ENCODE measurements at places on chromosomes 11 and 22. TPM values are rescaled to one million over a fixed set of nuclear protein-coding genes. Genes with fewer than 3 reads are reported as not detected.
A peak's percentile ranks its signal among the peaks of the same experiment; 100 is the strongest.

Gene CST6
- 3.0 TPM for total RNA-seq

Gene NPAS4
- 0.60 TPM for total RNA-seq

Gene NNMT
- 115 TPM for total RNA-seq

Gene RAG2
- not detected for total RNA-seq

GRCh38 chr22:32623943-32624342, 149.3 kb downstream of the FBXO7 start:
- DNase-seq = peak; percentile 55

DNA sequence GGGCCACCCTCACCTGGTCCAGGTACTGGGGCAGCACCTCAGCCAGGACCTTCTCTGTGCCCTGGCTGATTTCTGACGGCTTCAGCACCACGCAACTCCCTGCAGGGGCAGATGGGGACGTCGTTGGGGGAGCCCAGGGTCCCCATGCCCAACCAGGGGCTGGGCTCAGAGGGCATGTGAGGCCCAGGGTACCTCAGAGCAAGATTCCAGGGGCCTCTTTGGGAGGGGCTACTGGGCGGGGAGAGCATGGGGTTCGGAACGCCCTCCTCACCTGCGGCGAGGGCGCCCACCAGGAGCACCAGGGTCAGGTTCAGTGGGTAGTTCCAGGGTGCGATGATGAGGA, 8.1 kb downstream of the ALDH3B2 start:
- DNase-seq = no peak

- no peak for DNase-seq
Observed at GRCh38 chr11:35414311-35414710, 5.0 kb downstream of the SLC1A2 start.

- no peak for DNase-seq
Observed at GRCh38 chr11:118935376-118935775, 9.7 kb upstream of the BCL9L start.

- no peak for DNase-seq
Observed at GRCh38 chr11:78921509-78921908, 346.8 kb upstream of the NARS2 start.

- no peak for DNase-seq
Observed at GRCh38 chr11:79626135-79627075, 185.6 kb upstream of the TENM4 start.

GRCh38 chr11:31641477-31642062, 132.0 kb downstream of the ELP4 start:
- peak; percentile 60 for DNase-seq

- DNase-seq = no peak
Observed at GRCh38 chr11:119782739-119783072, 53.7 kb upstream of the NECTIN1 start.

DNA sequence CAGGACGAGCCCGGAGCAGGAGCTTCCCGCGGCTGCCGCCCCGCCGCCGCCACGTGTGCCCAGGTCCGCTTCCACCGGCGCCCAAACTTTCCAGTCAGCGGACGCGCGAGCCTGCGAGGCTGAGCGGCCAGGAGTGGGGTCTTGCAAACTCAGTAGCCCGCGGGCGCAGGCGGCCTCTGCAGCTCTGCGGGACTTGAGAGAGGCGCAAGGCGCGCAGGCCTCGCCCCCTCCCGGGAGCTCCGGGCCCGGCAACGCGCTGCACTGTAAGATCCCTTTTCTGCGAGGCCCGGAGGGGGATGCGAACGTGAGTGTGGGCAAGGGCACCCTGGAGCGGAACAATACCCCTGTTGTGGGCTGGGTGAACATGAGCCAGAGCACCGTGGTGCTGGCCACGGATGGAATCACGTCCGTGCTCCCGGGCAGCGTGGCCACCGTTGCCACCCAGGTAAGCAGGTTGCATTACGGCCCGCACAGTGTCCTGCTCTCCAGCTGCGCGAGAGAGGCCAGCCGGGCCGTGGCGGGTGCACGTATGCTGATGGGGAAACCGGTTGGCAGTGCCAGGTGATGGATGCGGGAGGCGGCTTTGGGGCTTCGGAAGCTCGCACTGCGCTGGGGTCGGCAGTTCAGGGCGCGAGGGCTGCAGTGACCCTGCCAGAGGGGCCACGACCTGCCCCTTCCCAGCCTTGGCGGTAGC, 2.0 kb downstream of the SLC6A5 start:
- no peak for DNase-seq

GRCh38 chr11:86811637-86812321, 11.4 kb downstream of the PRSS23 start:
- DNase-seq = peak; percentile 68

- peak; percentile 15 for DNase-seq
Observed at GRCh38 chr11:63783925-63784592, 15.5 kb upstream of the ZFTA start.

DNA sequence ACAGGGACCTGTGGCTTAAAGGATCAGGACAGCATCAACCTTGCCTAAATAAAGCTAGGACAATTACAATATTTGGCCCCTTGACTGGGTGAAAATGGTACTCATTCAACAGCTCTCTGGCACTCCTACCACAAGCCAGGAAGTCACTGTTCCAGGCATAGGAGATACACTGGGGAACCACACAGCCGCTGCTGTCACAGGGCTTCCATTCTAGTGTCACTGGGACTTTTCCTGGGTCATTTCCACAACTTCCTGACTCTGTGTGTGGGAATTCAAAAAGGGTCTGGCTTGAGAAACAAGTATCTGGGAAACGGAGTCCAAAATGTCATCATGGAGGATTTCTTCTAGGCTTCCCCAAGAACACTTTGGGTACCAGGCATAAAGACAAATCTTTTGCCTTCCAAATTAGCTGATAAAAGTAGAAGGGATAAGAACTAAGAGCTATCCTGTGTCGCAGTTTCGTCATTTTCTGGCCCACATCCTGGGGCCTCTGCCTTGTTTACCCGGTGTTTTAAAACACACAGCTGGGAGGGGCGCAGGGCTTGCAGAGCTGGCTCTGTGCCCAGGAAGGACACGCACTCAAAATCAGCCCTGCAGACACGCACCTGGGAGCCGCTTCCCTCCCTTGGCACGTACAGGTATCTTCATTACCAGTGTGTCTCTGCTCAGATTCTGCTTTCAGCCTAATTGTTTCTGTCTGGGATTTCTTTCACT, 38.0 kb downstream of the TMEM45B start:
- DNase-seq = peak; percentile 89

DNA sequence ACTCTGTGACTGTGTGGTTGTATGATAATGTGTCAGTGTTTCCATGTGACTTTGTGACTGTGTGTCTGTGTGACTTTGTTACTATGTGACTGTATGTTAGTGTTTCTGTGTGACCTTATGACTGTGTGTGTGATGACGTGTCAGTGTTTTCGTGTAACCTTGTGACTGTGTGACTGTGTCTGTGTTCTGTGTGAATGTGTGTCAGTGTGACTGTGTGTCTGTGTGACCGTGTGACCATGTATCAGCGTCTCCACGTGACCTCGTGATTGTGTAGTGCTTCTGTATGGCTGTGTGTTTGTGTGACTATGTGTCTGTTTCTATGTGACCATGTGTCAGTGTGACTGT, 9.5 kb upstream of the PKNOX2 start:
- no peak for DNase-seq
